ENCODE measurements at places on chromosomes 4 and X.

- no peak for DNase-seq
Measured at GRCh38 chr4:8782135-8782534, 89.5 kb downstream of the HMX1 start.

DNA sequence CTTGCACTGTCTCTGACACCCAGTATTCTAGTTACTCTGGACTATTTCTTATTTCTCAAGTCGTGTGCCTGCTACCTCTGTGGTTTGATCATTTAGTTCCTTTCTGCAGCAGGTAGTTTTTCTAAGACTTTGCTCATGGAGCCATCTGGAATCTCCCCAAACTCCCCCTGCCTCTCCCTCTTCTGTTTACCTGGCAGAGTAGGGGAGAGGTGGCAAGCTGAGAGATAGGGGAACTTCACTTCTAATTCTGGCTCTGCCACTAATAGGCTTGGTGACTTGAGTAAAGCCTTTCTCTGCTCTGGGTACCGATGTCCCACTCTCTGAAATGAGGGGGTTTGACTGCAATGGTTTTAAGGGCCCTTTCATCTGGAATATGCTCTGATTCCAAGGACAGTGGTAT is 141.3 kb downstream of the CPEB2 start:
- no peak for DNase-seq

GRCh38 chrX:86149119-86149518 is 868 bp downstream of the DACH2 start:
- no peak for DNase-seq

DNA sequence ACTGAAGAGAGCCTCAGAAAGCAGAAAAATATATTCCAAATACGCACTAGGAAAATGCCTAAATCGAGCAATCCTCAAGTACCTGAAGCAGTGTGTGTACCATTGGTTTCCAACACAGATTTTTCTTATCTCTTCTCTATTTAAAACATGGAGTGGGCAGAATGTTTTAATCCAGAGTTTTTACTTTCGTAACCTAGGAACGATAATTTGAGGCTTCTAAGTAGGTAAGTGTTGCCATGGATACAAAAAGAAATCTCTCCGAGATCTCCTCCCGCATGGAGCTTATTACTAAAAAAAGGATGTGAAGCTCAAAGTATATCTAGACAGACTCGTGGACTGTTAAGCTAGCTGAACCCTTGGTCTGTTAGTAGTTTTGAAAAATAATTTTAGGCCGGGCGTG is 23.0 kb upstream of the OTUD4 start:
- DNase-seq, result no peak

- DNase-seq, result no peak
Measured at GRCh38 chr4:163649557-163650091, 155.1 kb downstream of the TMA16 start.

DNA sequence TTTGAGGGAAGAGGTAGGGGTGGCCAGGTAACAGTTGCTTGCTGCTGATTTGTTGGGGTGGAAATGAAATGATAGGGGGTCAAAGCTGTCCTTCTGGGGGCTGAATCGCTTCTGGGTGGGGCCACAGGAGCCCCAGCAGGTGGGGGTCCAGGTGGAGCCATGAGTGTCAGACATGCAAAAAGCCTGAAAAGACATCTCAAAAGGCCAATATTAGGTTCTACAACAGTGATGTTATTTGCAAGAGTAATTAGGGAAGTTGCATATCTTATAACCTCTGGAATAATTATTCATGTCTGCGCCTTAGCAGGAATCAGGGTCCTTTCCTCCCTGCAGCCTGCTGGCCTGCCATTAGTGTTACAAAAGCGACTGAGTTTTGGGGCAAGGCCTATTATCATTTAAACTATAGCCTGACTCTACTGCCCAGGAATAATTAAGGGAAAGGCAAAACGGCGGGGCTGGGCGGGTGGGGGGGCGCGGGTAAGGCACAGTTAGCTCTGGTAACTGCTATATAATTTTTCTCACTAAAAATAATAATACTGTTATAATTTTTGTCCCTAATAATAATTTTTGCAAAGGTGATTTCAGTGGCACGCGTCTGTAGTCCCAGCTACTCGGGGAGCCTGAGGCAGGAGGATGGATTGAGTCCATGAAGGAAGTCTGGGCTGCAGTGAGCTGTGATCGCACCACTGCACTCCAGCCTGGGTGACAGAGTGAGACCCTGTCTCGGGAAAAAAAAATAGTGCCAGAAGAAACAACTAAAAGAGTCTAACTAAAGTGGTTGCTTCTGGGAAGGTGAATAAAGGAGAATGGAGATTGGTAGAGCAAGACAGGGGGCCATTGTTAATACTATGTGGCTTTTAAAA is 145.7 kb downstream of the MAGEB17 start:
- DNase-seq, result no peak

DNA sequence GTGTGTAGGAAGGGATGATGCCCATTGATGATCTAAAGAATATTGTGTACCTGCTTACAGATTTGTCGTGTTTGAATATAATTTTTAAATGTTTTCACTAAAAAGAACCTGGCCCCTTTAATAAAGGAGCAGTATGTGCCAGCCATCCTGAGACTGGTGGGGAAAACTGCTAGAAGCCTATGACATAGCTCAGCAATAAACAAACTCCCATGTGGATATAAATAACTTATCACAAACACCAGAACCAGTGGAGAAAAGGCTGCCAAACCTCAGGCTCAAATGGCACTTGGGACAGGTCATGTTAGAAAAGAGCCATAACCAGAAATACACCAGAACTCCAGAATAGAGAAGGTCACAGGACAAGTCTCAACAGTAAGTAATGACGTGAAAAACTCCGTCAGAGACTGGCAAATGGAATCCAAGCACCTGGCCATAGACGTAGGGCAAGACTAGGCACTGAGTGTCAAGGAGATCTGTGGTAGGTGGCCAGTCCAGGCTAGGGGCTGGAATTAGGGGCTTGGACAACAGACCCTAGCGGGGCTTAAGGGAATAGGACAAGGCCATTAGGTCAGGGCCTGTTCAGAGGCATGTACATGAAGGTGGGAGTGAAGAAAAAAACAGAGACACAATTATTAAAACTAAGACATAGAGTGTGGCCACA is 11.7 kb upstream of the QRFPR start:
- no peak for DNase-seq
